Fibroblast of skin of right biceps (primary cell): ENCODE measurements at places on chromosomes 5 and 9.

DNA sequence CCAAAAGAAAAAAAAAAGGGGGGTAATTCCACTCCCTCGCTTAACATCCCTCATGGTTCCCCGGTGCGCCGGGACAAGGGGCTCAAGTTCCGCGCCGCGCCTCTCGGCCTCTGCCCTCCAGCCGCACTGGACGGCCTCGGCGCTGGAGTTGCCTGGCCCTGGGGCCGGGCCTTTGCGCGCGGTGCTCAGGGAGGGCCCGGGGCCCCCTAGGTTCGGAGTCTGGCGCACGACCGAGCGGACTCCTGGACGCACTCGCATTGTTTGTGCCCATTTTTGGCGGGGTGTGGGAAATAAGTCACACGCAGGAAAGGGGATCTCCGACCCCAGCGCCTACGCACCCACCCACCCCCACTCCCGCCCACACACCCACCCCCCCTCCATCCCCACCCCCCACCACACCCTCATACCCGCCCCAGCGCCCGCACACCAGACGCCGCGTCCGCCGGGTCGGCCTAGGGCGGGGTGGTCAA lies 381 bp downstream of the MED22 start:
- peak; percentile 28 for DNase-seq

DNA sequence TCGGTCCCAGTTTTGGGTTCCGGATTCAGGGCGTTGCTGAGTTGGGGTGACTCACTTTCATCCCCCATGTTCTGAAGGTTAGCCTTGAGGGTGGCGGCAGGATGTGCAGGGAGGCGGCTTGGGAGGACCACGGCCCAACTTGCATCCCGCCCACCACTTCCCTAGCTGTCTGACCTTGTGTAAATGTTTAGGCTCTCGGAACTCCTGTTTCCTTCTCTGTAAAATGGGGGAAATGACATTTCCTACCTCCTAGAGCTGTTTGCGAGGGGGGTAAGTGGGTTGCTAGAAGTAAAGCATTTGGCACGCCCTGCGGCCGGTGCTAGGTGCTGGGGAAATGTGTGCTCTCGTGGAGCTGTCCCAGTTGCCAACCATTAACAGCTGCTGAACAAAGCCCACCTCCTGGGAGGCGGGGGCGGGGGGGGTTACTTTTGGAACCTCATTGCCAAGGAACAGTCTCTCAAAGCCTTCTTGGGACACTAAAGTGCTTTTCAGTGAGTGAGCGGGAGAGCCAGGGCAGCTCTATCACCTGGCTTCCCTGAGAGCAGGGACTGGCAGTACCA lies 27.5 kb downstream of the PTGES2 start:
- DNase-seq = peak; percentile 28

DNA sequence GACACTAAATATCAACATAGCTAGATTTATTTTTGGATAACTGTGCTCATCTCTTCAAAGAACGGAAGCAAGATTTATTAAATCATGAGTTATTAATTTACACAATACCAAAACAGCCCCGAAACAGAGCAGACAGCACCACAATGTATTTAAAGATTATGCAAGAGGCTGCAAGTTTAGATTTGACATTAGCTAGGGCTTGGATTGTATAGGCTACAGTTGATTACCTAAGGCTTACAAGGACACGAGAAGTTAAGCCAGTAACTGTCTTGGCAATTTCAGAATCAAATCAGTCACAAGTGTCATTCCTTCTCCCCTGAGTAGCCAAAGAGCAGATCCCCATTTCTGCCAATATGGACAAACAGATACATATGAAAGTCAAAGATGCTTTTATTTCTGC lies 152.6 kb downstream of the MED27 start:
- DNase-seq = no peak

DNA sequence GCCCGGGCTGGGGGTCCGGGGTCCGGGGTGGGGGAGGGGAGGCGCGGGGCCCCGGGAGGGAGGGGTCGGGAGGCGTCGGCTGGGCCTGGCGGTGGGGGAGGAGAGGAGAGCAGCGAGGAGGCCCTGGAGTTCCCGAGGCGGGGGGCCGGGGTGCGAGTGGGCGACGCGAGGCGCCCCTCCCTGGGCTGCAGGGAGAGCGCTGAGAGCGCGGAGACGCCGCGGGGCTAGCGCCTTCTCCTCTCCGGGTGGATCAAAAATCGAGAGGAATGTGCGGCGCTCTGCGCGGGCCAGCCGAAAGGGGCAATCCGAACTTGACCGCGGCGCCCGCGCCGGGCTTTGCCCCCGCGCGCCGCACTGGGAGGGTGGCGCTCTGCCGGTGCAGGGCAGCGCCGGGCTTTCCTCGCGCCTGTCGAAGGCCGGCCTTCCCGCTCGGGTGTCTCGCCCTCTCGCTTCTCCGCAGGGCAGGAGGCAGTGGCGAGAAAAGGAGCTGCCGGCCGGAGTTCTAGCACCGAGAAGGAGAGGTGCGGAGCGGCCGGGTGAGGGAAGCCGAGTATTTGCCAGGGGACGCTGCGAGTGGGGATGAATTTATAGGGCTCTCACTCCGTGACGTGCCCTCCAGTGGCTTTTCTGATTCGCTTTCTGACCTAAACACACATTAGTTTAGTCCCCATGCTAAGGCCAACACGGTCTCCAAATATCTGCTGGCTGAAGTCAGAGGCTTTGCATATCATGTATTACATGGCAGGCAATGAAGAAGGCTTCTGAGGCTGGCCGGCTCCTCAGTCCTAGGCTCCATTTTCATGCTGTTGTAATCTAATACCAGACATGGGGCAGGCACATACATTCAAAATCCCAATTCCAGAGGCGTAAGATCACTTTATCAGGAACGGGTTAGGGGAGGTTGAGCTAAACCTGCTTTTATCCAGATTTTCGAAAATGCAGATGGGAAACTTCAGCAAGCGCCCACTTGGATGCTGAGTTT lies 503 bp upstream of the GDNF start:
- peak; percentile 84 for DNase-seq

DNA sequence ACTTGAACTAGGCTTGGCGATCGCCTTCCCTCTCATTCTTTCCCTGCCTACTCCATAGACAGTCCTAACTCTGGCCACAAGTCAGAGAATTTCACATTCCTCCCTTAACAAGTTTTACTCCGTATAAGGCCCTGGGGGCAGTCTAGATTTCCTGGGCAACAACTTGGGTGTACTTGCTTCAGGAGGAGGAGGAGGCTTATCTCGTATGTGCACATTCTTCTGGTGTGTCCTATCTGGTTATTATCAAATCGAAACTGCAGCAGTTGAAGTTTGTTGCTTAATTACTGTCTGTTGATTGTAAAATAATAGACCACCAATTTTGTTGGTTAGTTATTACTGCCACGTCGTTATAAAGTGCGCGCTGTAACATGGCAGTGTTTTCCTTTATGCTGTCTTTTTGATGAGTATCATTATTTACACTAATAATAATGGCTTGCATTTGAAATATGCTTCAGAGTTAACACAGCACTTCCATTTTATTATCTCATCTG lies 42.0 kb downstream of the PIP5K1B start:
- DNase-seq = no peak

DNA sequence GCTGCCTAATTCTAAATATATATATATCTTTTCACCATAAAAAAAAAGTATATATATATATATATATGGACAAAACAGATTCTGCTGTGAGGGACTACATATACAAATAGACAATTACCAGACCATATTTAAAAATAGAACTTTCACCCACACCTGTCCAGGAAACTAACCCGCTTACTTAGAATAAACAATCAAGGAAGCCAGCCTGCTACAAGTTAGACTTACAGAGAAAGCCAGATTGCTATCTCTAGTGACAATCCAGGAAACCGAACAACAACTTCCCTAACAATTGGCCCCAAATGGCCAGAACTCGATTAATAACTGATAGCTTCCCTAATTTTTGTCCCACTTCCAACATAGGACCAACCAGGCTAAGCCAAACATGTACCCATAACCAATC lies 5.9 kb downstream of the GLDC start:
- DNase-seq = no peak

DNA sequence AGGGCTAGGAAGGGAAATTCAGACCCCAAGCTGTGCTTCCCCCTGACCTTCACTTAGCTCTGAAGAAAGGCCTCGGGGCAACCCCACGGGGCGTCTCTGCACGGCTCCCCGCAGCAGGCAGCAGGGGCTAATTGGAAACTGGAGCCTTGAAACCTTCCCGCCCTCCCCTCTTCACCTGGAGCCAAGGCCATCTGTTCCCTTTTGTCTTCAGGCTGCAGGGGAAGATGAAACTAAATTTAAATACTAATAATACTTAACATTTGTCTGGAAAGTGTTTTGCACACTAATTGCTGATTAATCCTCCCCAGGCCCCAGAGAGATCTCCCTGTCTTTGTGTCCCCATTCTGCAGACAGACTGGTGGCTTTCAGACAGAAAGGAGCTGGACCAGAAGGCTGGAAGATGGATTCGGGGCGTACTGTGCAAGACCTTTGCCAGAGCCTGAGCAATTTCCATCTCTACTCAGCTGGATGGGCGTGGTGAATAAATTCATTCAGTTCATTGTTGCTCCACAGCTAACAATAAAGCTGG lies 34.1 kb upstream of the CPLX2 start:
- DNase-seq = no peak

DNA sequence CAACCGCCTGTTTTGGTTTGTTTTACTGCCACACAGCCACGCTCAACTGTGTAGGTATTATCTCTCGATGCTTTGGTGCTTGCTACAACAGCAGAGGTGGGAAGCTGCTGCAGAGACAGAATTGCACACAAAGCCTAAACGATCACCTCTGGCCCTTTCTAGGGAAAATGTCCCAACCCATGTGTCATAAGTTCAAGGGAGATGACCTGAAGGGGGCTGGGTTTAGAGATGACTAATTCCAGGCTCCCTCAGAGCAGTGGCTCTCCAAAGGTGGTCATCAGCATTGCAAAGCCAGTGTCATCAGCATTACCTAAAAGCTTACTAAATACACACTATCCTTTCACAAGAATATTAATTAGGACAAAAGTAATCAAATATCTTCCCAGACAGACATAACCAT lies 10.9 kb downstream of the ZNF622 start:
- DNase-seq = no peak

DNA sequence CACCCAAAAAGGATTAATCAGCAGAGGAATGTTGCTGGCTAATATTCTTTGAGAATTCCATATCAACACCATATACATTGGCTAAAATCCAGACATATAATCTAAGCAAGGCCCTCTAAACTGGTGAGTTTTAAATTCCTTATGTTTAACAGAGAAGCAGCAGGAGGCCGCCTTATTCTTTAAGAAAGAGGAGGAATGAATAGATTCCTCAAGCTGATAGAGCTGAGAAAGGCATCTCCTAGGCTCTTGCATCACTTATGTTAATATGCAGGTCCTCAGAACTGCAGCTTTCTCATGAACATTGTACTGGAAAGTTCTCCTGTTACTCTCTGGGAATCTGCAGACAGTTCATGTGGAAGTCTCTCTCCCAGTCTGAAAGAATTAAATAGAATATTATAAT lies 20.1 kb upstream of the SMARCA2 start:
- DNase-seq = peak; percentile 79

DNA sequence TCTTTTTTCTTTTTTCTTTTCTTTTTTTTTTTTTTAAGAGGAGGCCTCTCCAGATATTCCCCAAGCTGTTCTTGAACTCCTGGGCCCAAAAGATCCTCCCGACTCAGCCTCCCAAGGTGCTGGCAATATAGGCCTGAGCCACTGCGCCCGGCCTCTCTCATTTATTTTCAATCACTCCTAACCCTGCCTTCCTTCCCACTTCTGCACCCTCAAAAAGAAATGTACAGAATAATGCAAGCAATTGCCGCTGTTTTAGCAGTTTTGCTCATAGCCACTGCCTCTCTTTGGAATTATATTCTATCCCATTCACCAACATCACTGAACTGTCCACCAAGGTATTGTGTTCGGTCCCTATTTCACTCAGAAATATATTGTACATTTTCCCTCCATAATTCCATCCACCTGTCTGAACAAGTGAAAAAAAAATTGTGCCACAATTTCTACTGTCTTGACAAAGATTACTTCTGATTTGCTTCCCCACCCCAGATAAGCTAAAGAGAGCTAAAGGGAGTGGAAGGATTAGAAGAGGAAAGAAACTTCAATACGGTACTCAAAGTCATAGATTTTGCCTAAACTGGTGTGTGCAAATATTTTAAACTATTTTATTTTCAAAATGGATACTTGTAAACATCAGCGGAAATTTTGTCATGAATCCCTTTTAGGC lies 1.9 kb downstream of the FNBP1 start:
- DNase-seq = no peak

GRCh38 chr9:69190086-69190862 lies 16.2 kb downstream of the TJP2 start:
- no peak for DNase-seq

DNA sequence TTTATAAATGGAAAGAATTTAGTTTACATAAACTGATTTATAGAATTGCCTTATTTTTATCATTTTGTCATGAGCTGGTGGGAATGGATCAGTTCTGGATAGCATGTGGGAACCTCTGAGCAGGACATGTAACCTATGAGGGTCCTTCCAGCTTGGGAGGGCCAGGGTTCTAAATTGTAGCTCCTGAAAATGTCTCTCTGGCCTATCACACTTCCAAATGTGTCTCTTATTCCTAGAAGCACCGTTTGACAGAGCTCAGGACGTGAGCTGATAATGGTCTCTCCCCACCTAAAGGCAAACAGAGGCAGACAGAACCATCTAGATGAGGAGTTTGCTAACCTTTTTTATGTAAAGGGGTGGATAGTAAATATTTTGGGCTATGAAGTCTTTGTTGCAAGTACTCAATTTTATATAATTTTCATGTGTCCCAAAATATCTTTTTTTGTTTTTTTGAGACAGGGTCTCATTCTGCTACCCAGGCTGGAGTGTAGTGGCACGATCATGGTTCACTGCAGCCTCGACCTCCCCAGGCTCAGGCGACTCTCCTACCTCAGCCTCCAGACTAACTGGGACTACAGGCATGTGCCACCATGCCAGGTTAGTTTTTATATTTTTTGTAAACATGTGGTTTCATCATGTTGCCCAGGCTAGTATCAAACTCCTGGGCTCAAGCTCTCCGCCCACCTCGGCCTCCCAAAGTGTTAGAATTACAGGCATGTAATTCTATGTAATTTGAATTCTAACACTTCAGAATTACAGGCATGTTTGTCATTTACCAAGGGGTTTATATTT lies 4.0 kb downstream of the TRAF1 start:
- no peak for DNase-seq

DNA sequence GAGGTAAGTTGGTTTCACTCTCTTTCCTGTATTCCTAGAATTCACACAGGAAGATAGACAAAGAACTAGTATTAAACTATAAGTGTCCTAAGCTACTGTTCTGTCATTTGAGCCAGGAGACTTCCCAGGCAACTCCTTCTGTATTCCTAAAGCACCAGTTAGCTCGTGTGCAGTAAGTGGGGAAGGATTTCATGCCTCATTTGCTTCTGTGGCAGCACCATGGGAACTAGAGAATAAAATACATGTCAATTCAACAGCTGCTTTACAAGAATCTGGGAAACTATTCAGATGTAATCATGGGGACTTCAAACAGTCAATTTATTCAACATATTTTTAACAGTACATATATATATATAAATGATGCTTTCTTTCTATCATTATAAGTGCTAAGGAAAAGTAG lies 762.3 kb downstream of the PRELID2 start:
- no peak for DNase-seq

GRCh38 chr5:3310541-3311261 lies 284.9 kb upstream of the IRX1 start:
- peak; percentile 91 for DNase-seq

GRCh38 chr9:129284607-129285291 lies 106.7 kb upstream of the IER5L start:
- DNase-seq = no peak

- peak; percentile 95 for DNase-seq
Measured at GRCh38 chr9:79224672-79225433, 346.9 kb upstream of the TLE4 start.

GRCh38 chr9:123527981-123528380 lies 172.0 kb downstream of the CRB2 start:
- DNase-seq = no peak

GRCh38 chr9:120348951-120349429 lies 231.0 kb downstream of the CDK5RAP2 start:
- peak; percentile 59 for DNase-seq

- DNase-seq = no peak
Measured at GRCh38 chr5:174943785-174944184, 219.4 kb downstream of the MSX2 start.
